ENCODE measurements at places on chromosomes 16 and 17.
A peak's percentile ranks its signal among the peaks of the same experiment; 100 is the strongest.

DNA sequence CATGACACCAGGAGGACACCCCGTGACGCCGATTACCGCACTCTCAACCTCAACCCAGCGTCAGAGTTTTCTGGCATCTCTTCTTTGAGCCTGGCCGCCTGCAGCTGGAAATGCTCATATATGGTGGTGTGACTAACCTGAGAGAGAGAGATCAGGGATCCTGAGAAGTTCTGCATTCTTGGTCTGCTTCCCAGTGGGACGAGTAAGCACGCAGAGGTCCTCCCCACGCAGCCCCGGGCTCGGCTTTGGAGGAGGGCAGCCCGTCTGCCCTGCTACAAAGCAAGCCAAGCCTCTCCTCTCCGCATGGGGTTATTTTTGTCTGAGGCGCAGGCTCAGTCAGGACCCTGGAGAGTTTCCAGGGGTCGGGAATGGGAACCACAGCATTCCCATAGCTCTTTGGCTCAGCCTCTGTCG lies 16.5 kb downstream of the CRISPLD2 start:
- peak; percentile 100 for DNase-seq

DNA sequence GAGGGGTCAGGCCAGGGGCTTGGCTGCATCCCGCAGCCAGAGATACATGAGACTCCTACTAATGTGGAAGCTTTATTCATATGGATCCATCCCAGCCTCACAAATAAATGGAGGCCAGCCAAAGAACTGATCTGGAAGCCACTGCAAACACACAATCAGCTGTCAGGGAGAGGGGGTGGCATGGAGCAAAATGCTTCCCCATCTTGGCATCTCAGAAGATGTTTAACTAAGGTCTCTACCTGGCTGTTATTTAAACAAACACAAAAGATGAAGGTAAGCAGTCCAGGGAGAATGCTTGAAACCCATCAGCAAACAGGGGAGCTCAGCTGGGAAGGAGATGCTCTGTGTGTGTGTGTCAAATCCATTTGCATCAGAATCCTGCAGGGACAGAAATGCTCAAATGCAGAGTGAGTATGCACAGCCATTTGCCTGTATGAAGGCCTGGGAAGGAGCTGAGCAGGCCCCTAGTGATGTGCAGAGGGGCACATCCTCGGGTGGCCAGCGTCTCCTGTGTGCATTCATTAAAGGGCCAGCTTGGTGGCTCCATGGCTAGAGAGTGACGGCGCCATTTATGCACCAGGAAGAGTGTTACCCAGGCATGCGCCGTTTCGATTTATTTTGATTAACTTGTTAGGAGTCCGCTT lies 34.2 kb upstream of the IRX3 start:
- no peak for DNase-seq

DNA sequence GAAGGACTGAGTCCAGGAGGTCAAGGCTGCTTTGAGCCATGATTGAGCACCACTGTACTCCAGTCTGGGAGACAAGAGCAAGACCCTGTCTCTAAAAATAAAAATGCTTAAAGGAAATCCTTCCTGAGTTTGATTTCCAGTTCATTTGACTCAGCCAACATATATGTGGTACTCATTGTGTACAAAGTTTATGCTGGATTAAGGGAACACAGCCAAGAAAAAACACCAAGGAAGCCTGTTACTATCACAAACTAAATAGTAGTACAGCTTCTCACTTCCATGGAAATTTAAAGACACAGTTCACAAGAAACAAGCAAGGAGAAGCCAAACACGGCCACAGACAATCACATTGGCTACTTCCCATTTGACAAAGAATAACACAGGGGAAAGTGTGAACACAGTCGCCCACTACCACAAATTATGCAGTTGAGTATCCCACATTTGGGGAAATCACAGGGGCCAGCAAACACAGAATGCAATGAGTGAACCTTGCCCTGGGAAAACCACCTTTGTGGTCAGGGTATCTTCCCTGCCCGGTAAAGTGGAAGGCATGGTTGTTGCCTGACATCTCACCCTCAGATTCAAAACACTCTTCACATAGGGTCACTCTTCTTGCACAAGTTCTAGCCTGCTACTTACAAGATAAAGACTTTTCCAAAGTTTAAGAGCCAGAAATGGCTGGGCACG lies 14.5 kb downstream of the TEX14 start:
- DNase-seq: peak; percentile 16

- DNase-seq: no peak
Measured at GRCh38 chr17:58624751-58625150, 67.1 kb downstream of the TEX14 start.

- DNase-seq: peak; percentile 92
Measured at GRCh38 chr16:88924834-88925539, 52.0 kb downstream of the CBFA2T3 start.

GRCh38 chr17:17176341-17176740 lies 29.8 kb downstream of the PLD6 start:
- no peak for DNase-seq

DNA sequence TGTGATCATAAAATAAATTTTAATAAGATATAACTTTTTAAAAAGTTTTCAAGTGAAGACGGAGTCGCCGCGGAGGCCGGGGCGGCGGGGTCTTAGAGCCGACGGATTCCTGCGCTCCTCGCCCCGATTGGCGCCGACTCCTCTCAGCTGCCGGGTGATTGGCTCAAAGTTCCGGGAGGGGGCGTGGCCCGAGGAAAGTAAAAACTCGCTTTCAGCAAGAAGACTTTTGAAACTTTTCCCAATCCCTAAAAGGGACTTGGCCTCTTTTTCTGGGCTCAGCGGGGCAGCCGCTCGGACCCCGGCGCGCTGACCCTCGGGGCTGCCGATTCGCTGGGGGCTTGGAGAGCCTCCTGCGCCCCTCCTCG lies at the start of gene FOXC2:
FOXC2 (plus strand) TSS at position 229 of the 365 bp plus-strand sequence. CDS start 507 bp downstream, outside the sequence.
- DNase-seq: peak; percentile 91

- no peak for DNase-seq
Measured at GRCh38 chr17:526425-526824, 173.8 kb upstream of the RPH3AL start.

GRCh38 chr17:36936455-36937000 lies 747 bp upstream of the LHX1 start:
- DNase-seq: no peak

- no peak for DNase-seq
Measured at GRCh38 chr16:54891346-54891745, 39.3 kb upstream of the IRX5 start.

- peak; percentile 85 for DNase-seq
Measured at GRCh38 chr17:79728169-79728907, 2.4 kb upstream of the ENPP7 start.

DNA sequence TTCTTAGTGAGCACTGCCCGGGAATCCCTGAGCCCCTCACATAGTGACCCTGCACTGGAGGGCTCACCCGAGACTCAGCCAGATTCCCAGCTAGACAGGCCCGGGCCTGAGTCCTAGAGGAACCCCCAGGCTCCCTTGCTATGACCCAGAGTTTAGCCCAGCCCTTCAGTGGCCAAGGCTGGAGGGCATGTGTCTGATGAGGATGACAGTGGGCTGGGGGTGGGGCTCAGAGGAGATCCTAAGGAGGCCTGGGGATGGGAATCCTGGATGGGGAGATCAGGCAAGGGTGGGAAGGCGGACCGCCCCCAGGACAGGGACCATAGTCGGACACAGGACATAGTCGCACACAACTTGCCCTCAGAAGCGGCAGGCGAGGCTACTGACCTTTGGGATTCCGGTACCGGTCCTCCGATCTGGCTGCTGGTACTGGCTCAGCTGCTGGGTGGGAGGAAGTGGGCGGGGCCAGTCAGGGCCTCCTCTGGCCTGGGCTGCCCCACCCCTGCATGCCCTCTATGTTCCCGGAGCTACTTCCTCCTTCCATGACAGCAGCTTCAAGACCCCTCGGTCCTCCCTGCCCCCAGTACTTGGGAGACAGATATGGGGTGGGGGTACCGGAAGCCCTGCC lies 1.1 kb downstream of the CD79B start:
- DNase-seq: no peak

- no peak for DNase-seq
Measured at GRCh38 chr16:49670627-49671026, 185.3 kb downstream of the ZNF423 start.

- DNase-seq: peak; percentile 0
Measured at GRCh38 chr16:59385491-59385890, 651.4 kb upstream of the GOT2 start.

DNA sequence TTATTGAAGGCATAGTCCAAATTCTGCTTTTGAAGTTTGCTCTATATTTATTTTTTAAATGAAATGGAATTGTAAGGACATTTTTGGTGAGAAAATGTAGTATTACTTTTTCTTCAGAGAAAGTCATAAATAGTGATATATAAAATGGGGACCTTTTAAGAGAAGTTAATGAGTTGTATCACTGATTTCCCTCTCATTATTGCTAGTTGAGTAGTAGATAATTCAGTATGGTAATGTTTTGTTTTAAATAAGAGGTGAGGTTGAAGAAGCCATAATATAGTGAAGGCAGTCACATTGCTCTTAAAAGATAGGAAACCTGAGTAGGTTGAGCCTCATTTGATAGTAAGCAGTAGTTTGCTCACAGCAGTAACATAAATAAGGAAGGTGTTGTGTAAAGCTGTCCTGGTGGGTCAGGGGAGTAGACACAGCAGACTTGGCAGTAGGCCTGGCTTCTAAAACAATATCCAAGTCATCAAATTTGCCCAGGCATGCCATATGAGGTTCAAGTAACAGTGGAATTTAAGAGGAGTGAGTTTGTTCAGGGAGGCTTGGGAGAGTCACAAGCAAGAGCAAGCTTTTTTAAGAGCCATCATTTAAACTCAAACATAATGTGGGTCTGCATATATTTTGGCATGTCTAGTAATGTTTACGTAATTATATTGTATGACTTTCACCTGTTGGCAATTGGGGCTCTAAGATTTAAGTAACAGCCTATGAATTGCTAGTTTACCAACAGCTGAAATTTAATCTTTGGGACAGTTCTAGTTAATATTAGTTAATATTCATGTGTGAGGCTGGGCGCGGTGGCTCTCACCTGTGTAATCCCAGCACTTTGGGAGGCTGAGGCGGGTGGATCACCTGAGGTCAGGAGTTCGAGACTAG lies 6.5 kb downstream of the NFATC3 start:
- DNase-seq: peak; percentile 9

- no peak for DNase-seq
Measured at GRCh38 chr17:83018658-83019193, 60.7 kb upstream of the METRNL start.

DNA sequence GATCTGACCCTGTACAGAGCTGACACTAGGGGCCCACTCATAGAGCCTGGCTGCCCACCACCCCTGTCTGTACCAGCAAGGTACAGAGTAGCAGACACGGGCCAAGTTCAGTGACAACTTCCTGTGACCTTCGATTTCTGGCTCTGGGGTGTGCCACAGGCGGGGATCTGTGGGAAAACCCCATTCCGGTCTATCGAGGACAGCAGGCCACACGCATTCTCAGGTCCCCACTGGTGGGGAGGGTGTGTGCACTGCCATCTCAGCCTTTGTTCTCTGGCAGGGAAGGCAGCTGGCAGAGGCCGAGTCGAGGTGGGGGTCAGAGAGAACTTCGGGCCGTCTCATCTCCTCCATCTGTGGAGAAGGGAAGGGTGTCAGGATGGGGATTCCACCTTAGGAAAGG lies 10.0 kb downstream of the NLE1 start:
- DNase-seq: no peak

- DNase-seq: no peak
Measured at GRCh38 chr17:80025140-80025539, 10.5 kb downstream of the TBC1D16 start.

DNA sequence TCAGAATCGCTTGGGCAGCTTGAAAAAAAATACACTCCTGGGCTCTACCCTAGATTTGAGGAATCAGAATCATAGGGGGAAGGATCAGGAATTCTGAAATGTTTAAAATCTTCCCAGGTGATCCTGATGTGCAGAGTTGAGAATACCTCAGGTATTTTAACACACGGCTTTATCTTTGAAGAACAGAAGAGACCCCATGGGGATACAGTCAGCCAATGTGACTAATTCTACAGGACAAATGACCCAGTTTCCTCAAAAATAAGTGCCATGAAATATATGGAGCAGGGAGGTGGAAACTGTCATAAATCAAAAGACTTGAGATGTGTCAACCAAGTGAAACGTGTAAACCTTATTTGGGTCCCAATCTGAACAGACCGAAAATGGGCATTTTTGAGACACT lies 52.7 kb downstream of the CCDC42 start:
- DNase-seq: no peak

DNA sequence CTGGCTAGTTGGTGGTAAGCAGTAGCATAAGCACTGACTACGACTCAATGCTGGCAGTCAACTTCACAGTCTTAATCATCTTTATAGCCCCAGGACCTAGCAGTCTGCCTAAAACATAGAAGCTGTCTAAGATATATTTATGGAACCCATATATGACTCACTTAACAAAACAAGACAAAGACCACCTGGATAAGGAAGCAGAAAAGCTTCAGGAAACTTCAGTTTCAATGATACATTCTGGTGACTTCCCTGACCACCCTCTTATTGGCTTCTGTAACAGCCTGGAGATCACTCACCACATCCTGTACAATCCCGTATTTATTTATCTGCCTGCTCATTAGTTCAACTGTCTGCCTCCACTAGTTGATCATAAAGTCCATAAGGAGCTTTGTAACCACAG lies 95.5 kb downstream of the PMP22 start:
- peak; percentile 92 for DNase-seq

DNA sequence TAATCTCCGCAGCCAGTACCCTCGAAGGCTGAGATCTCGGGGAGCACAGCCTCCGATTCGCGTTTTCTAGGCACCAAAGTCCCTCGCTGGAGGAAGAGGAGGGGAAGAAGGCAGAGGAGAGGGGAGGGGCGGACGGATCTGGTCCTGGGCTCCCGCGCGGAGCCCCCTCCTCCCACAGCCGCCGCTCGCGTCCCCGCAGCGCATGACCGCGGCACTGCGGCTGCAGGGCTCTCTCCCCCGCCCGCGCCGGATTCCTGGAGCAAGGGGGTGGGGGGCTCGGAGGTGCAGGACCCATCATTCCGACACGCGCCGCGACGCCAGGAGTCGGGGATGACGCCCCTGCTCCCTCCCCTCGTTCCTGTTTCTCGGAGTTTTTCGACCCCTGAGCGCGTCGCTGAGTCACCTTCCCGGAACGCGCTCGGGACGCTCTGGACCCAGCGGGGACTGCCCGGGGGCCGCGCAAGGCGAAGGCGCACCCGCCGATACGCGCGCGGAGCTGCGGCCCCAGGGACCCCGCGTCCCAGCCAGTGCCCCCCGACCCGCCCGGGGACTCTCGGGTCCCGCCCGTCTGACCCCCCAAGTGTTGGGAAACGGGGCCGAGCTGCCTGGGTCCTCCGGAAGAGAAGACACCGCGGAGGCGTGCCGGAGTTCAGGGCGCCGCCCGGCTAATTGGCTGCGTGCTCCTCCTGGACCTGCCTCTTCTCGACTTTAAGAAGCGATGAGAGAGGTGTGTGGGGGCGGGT lies 1.4 kb upstream of the SPHK1 start:
- DNase-seq: peak; percentile 63

DNA sequence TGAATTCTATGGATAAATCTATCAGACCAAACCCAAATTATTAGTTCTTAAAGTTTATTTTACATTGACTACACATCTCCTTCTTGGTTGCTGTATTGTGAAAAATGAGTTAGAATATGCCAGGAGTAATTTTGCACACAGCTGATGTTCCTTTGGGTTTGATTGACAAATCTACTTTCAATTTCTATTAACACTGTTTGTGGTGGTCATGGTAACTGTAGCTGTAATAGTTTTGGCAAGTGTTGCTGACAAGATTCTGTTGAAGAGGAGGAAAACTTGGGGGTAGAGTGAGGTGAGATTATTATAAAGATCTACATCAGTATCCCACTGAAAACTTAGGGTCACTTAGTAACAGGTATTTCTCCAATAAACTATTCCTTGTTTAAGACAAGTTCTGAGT lies 30.3 kb downstream of the MRTFB start:
- no peak for DNase-seq

GRCh38 chr16:2713985-2714774 lies 5.8 kb downstream of the PRSS27 start:
- DNase-seq: no peak

- peak; percentile 61 for DNase-seq
Measured at GRCh38 chr17:10059684-10060211, 138.7 kb downstream of the GAS7 start.

Data from RPMI7951 (cell line).